ENCODE measurements at places on chromosomes 1 and 21.
A peak's percentile ranks its signal among the peaks of the same experiment; 100 is the strongest.

DNA sequence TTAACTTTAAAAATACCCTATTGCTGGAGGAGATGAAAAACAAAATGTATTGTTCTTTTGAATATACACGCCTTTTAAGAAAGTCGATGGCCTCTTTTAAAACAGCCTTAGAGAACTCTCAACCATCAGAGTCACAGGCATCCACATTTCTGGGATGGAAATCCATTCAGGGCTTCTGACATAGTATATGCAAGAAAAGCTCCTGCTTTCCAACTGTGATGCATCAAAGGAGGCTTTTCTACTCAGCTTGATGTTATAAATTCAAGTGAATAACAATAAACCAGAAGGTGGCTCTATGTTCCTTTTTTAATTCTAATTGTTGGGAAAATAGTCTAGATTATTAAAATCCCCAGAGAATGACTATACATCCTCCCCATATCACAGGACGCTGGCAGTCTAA is 398.8 kb upstream of the CXADR start:
- DNase-seq, result no peak

DNA sequence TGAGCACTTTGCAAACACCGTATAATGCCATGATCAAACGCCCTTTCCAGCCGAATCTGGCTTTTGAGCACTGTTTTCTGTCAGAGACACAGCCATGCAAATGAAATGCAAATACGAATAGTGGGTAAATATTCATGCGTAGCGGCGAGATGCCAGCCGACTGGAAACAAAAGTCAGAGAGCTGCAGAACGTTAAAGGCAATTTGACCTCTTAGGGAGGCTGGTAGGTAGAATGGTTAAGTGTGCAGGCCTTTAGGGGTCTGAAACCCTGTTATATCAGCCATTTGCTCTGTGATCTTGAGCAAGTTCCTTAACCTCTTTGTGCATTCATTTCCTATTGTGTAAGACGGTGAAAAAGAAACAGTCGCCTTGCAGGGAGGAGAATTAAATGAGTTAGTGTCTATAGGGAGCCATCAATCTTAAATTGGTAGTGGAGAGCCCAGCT is 6.5 kb upstream of the SDHB start:
- DNase-seq, result no peak

DNA sequence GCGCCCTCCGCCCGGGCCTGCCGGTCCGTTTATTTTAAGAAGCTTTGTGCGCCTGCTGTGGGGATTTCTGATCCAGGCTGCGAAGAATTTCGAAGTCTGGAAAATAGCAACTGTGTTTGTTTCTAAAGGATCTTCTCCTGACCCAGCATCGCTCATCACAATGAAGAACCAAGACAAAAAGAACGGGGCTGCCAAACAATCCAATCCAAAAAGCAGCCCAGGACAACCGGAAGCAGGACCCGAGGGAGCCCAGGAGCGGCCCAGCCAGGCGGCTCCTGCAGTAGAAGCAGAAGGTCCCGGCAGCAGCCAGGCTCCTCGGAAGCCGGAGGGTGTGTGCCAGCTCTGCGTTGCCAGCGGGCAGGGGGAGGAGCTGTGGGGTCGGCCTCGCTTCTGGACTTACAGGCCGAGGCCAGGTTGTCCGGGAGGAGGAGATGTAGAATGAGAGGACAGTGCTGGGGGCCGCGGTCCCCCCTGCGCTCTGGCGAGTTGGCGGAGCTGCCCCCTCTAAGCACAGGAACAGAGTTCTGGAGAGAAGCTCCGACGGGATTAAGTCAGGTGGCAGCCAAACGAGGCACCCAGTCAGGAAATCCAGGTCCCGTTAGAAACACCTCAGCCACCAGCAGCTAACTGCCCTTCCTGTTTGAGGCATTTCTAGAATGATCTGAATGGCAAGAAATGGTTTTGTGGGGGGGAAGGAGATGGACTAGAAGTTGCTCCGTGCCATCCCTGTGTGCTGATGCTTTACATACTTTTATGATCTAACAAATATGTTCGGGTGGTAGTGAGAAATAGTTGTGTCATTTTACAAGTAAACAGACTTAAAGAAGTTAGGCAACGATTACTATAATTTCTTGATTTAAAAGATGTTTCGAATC is 948 bp downstream of the TXLNA start:
- peak; percentile 36 for DNase-seq

DNA sequence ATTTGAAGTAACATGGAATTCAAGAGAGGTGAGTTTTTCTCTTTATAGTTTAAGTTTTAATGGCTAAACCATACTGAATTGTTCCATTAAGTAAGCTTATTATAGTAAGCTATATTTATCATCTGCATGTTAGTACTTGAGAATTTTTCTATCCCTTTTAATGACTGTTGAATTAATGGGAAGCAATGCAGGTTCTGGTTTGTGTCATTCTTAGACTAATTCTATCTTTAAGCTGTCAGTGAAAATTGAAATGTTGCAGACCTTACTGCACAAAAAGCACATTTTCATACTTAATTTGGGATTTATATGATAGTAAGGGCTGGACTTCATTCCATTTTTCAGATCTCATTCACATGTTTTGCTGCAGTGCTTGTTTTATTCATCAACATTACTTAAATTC is 25.9 kb downstream of the SRSF11 start:
- DNase-seq, result no peak

- DNase-seq, result no peak
These were observed 26.6 kb downstream of the PRKCZ start for GRCh38 chr1:2076826-2077225.

- no peak for DNase-seq
These were observed 248.8 kb upstream of the ADGRL2 start for GRCh38 chr1:81551946-81552345.

DNA sequence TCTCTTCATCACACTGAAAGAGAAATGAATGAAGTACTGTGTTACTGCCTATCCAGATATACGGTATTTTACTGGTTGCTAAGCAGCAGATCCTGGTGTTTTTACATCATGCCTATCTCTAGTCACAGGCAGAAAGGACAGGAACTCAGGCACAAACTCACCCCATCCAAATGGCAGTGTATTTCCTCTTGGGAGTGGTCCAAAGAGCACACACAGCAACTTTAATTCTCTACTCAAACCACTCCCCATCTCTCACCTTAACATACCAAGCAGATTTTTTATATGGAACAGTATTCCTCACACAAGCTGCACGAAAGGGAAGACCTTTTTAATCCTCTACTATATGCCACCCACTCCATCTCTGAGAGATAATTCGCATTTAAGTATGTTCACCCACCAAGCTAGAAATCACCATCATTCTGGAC is 27.3 kb downstream of the EIF4G3 start:
- no peak for DNase-seq

DNA sequence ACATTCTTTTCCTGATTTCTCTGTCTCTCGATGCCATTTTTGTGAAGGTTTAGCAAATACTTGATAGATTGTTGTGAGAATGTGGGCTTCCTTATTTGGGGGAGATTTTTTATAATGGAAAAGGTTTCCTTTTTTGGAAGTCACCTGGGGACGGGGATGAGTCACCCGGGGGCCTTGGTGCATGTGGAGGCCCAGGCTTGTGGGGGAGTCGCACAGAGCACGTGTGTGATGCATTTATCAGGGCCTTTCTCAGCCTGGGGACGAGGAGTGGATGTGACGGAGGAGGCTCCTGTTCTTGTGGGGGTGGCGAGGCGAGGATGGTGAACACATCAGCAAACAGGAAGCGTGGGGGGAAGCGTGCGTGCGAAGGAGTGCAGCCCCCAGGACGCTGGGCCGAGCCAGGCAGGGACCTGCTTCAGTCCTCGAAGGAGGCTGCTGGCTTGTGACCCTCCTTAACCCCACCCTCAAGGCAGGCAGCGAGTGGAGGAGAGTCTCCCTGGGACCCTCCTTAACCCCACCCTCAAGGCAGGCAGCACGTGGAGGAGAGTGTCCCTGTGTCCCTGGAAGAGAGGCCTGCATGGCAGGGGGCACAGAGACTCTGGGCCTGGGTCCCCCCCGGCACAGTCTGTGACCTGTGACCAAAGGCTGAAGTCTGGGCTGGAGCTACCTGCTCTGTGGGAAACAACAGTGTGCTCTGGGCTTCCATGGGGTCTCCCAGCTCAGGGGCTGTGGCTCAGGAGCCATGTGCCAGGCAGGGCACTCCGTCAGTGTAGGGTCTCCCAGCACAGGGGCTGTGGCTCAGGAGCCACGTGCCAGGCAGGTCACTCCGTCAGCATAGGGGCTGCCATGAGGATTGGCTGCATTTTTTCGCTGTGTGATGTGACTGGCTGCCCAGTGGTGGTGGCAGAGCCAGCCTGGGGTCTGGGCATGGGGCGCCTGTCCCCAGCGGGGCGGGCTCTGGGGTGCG is 57.2 kb downstream of the AGPAT3 start:
- peak; percentile 83 for DNase-seq

DNA sequence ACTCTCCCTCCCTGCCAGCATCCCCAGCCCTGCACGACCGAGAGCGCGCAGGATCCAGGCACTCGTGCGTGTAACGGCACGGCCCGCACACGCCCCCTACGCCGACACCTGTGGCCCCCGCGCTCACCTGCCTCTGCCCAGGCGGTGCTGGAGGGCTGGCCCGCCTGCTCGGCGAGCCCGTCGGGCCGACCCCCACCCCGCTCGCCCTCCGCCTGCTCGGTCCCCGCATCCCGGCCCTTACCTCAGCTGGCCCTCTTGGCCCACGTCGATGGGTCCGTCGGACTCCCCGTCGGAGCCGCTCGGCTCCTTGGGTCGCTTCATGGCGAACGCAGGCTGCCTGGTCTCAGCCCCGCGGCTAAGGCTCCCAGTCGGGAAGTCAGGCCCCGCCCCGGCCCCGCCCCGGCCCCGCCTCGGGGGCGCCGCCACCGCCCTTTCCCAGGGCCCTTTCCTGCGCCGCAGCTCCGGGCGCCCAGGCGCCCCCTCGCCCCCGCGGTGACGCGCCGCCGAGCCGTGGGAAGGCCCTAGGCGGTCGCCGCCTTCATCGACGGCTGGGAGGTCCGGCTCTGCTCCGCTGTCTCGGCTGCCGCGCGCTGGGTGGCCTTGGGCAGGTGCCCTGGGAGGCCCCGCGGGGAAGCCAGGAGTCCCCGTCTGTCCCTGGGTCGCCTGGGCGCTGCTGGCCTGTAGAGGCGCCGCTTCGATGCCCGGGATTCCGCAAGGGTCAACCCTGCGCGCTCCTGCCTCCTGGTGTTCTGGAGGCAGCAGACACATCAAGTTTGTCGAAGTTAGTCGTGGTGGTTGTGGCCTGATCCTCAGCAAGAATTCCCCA is at the start of gene HEYL:
HEYL (minus strand) TSS at position 339 of the 826 bp plus-strand sequence; CDS start at position 321, 18 bp downstream.
- peak; percentile 76 for DNase-seq

DNA sequence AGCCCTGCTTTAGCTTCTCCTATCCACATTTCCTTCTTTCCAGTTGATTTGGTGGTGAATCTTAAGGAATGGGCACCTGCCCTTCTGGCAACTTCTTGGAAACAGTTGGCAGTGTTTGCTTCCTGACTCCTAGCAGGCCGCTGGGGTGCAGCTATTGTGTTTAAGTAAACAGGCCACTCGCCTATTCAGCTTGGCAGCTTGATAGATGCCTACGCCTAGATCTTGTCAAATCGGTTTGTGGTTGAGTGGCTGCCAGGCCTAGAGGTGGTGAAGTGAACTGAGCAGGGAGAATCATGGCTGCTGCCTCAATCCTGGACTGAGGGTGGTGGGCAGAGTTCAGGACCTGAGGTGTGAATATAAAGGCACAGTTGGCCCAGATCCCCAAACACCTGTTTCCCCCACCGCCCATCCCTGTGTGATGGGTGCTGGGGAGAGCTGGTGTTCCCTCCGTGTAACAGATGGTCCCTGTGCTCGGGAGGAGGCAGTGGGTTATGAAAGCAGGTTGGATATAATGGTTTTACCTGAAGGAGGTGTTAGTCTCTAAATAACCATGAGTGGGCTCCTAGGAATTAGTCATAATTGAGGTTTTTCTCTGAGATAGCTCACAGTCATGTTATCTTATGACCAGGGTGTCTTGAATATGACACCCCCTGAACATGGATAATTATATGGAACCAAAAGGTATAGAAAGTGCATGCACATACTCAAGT is 940 bp upstream of the PLA2G2C start:
- DNase-seq, result no peak

GRCh38 chr1:158328426-158328825 is 2.9 kb downstream of the CD1B start:
- no peak for DNase-seq

- DNase-seq, result no peak
These were observed 63.4 kb downstream of the LYPLAL1 start for GRCh38 chr1:219236933-219237610.

GRCh38 chr1:199009447-199009846 is 370.6 kb downstream of the PTPRC start:
- no peak for DNase-seq

- no peak for DNase-seq
These were observed 87.9 kb downstream of the RGS7 start for GRCh38 chr1:241269116-241269515.

GRCh38 chr1:27598295-27598687 is 5.7 kb downstream of the AHDC1 start:
- DNase-seq, result no peak

- peak; percentile 52 for DNase-seq
These were observed 8.0 kb upstream of the PLCH2 start for GRCh38 chr1:2468041-2468472.

GRCh38 chr1:41620365-41621169 is 136.1 kb upstream of the EDN2 start:
- DNase-seq, result no peak

GRCh38 chr1:110752941-110753725 is 78.4 kb upstream of the KCNA3 start:
- no peak for DNase-seq

DNA sequence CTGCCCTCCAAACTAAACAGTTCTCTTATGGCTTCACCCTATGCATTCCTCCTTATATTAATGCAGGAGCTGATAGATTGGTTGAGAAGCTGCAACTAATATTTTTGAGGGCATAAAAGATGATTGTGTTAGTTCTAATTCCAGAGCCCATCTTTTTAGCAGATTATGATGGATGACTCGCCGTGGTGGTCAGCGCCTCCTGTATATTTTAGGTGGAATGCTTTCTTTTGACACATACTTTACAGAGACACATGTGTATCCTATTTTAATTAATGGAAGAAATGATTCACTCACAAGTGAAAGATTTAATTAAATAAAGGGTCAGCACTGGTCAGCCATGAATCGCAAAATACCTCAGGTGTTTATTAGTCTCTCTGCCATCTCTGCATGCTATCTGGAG is 120.7 kb downstream of the TM2D1 start:
- no peak for DNase-seq

GRCh38 chr1:24908591-24909259 is 21.4 kb downstream of the RUNX3 start:
- DNase-seq, result no peak

DNA sequence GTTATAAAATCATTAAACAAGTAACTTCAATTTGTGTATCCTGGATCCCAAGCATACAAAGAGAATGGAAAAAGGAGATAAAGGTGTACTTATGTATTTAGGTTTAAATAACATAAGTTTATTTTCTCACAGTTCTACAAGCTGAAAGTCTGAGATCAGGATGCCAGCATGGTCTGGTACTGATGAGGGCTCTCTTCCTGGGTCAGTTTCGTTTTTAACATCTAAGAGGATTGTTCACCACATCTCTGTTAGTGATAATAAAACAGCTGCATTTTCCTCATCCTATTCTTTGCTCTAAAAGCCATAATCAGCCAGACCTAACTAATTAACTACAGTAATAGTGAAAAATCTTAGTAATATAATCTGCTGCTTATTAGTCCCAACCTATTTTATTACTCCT is 5.2 kb downstream of the EGLN1 start:
- no peak for DNase-seq

GRCh38 chr1:245197121-245197520 is 42.3 kb downstream of the KIF26B start:
- no peak for DNase-seq

GRCh38 chr1:176803596-176803995 is 340.6 kb downstream of the PAPPA2 start:
- no peak for DNase-seq
